Hypothalamus (tissue), 51 donors: ENCODE measurements at places on chromosomes 4 and X.

- no peak for DNase-seq
Observed at GRCh38 chr4:85812776-85813175, 337.8 kb downstream of the ARHGAP24 start.

DNA sequence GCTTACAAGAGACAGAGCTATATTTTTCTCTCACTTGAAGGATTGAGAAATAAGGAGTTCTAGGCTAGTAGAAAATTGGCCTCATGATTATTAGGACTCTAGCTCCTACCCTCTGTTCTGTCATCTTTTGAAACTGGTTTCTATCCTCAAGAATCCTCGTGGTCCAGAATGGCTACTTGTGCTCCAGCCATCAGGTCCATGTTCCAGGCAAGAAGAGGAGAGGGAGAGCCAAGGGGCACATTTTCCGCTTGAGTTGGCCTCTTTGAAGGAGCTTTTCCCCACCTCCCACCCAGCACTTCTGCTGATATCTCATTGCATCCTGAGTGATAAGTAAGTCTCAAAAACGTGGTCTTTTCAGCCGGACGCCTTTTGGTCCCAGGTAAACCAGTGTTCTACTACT, 7.2 kb upstream of the SORBS2 start:
- DNase-seq, result no peak

DNA sequence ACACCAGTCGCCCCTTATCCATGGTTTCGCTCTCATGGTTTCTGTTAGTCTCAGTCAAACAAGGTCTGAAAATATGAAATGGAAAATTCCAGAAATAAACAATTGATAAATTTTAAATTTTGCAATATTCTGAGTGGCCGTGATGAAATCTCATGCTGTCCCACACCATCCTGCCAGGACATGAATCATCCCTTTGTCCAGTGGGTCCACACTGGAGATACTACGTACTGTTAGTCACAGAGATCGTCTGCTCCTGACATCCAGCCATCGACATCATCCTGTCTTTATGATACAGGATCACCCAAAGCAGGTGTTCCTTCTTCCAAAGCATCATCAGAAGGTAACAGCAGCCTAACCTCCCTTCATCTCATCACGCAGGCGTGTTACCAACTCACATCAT, 76.5 kb upstream of the MSX1 start:
- DNase-seq, result no peak

DNA sequence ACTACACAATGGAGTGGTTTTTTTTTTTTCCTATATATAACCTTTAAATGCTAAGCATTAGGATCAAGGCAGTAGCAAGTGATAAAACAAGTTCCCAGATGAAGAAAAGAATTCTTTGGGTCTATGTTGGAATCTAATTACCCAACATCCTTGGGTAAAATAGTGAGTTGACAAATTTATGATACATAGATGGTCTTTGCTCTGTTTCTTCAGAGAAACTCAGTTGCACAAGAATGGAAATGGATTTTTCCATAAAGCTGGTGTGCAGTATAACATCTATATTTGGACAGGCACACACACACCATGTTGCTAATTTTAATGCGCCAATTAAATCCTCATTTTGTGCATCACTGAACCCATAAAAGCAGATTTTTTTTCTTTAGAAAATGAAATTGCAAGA, 137.0 kb upstream of the MED14 start:
- DNase-seq, result no peak

GRCh38 chrX:10457092-10457491, 163.3 kb downstream of the MID1 start:
- DNase-seq, result no peak

DNA sequence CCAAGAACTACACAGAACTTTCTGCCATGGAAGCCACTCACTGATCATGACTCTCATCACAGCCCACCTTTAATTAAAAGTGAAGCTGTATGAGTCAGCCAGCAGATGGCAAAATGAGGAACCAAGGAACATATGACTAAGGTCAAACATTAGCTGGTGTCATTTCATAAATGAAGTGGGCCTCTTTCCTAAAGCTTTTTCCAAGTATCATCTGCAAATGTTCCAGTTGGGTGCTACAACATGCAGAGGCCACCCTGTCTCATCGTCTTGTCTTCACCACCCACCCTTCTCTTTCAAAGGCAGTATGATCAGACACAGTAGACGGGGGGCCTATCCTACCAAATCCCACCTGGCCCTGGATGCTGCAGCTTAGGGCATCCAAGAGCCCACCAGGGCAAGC, 9.2 kb upstream of the EOLA1 start:
- no peak for DNase-seq

DNA sequence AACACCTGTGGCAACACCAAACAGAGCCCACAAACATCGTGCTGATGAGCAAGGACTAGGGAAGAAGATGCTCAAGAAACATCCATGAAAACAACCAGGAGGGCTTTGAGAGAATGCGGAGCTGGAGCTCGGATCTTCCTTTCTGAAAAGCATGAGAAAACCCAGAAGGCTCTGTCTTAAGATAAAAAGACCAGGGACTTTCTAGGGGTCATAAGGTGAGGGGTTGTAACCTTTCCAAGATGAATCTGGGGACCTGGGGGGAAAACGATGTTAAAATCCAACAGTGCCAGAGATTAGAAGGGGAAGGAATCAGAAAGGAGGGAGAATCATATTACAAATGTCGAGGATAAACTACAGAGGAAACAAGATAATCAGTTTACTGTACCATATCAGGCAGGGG, 10.1 kb downstream of the GK2 start:
- no peak for DNase-seq

DNA sequence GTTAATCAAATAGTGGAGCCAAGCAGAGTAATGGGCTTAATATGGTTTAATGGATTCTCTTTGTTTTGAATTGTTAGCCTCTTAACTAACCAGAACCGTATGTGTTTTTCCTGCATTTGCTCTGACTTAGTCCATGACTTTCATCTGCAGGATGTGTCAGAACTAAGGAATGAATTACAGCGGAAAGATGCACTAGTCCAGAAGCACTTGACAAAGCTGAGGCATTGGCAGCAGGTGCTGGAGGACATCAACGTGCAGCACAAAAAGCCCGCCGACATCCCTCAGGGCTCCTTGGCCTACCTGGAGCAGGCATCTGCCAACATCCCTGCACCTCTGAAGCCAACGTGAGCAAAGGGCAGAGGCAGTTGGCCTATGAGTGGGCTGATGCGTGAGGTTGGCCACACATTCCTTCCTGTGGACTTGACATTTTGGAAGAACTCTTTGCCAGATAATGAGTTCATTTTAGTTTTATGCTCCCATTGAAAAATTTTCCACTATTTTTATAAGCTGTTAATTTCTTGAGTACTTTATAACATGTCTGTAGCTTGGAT, 9.1 kb downstream of the MED28 start:
- no peak for DNase-seq

GRCh38 chr4:38523524-38524448, 140.2 kb upstream of the KLF3 start:
- DNase-seq, result peak; percentile 7

DNA sequence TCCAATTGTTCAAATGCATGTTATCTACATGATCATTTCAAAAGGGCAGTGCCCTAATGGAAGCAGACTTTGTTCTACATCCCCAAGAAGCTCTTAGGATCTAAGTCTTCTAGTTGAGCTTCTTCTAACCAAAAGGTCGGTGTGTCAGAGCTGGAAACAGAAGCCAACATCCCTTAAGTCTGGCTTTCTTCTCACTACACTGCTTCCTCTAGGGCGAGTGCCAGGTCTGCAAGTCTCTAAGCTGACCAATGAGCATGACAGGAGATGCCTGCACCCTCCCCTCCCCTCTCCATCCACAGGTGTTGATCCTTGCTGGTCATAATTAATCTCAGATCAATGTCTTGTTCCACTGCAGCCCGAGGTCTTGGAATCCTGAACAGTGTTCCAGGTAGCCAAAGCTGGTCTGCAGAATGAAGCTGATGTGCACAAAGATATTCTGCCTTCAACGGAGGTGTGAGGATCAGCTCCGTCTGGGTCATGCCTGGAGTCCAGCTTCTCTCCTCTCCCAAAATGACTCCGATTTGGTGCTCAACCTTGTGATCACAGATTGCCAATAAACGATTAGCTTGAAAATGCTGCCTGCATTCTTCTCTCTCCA, 44.1 kb downstream of the WDR1 start:
- DNase-seq, result no peak

DNA sequence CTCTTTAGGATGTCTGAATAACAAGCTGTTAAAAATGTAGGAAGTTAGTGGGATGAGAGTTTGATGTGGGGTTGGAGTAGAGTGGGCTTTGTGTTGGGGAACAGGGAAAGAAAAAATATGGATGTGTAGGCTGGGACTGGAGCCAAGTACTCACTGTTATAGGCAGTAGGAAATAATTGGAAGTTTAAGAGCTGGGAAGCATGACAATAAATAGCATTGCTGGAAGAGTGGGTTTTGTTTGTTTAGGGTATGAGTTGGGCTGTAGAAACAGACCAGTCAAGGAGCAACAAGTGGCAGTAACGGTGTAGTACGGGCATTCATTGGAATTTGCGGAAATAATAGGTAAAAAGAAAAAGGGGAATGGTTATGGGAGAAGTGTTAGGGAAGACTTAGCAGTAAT, 81.6 kb downstream of the KDM6A start:
- no peak for DNase-seq

DNA sequence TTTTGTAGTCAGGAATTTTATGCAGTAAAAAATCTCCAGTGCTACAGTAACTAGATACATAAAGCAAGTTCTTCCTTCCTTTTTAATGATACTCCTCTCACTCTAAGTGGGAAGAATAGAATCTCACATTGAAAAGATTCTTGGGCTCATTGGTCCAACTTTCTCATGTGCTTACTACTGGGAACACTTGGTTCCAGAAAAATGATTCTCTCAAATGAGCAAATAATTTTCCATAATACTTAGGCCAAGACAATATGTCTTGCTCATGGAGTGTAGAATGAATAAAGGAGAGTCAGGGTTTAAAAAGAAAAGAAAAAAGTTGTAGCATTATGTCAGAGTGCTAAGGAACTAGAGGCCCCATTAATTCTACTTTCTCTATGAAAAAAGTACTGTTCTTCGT, 197.8 kb downstream of the RASL11B start:
- no peak for DNase-seq

DNA sequence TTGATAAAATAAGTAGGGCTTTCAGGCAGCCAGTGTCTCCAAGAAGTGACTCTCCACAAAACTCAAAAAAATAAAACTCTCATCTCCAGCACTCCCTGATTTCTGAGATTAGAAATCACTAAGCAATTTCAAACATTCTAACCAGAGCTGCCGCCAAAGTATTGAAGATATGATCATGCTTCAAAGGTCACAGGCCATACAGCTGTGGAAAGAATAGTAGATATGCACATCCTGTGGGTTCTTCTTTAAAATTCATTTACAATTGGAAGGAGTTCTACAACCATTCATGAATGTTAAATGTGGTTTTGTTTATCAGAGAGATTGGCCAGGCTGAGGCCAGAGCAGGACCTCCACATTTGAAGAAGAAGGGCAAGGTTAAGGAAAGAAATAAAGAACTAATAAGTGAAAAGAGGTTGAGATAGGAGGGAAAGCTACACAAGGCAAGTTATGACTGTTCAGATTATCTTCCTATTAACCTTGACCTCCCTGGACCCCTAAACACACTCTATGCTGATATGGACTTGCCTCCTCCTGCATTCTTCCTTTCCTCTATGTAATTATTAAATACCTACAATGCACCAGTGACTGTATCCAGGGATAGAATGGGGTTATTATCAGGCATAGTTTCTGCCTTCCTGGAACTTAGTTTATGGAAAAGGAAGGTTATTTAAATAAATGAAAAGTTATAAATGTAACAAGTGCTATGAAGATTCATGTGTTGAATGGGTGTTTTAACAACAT, 56.4 kb downstream of the USP38 start:
- no peak for DNase-seq

DNA sequence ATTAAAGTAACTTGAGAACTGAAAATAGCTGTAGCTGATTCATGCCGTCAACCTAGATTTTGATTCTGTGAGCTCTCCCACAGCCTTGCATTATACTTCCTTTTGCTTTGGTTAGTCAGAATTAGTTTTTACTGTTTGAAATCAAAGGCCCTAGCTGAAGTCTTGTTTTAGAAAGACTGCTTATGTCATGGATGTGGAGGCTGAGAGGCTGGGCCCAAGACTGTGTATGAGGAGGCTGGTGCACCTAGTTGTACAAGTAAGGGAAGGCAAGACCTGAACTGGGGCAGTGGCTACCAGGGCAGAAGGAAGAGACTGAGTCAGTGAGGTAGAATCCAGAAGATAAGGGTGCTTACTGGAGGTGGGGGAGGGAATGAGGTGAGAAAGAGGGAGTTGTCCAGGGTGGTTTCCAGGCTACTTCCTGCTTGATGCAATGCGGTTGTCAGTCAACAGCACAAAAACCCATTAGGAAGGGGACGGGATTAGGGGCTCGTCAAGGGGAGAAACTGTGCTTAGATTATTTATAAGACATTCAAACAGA, 76.2 kb upstream of the PAGE3 start:
- no peak for DNase-seq

GRCh38 chrX:53263597-53264094, 17.7 kb downstream of the IQSEC2 start:
- DNase-seq, result no peak
